Stomach (tissue), 19 donors: ENCODE measurements at places on chromosomes 7 and 10. TPM values are rescaled to one million over a fixed set of nuclear protein-coding genes. Genes with fewer than 3 reads are reported as not detected.

GRCh38 chr10:86523348-86523747 lies 1.8 kb upstream of the WAPL start:
- DNase-seq: no peak

- DNase-seq: no peak
Measured at GRCh38 chr10:112244197-112244596, 39.0 kb upstream of the TECTB start.

Gene KIF20B
- 7.8 TPM for total RNA-seq

Gene LRGUK
- total RNA-seq: not detected

GRCh38 chr10:14459665-14460064 lies 128.9 kb upstream of the FRMD4A start:
- DNase-seq: no peak
